ENCODE measurements at places on chromosomes 3 and 15. TPM values are rescaled to one million over a fixed set of nuclear protein-coding genes. Genes with fewer than 3 reads are reported as not detected.
A peak's percentile ranks its signal among the peaks of the same experiment; 100 is the strongest.

Gene PPP1R14D
- total RNA-seq = not detected

Gene CPB1
- not detected for total RNA-seq

Gene MCF2L2
- 6.4 TPM for total RNA-seq

DNA sequence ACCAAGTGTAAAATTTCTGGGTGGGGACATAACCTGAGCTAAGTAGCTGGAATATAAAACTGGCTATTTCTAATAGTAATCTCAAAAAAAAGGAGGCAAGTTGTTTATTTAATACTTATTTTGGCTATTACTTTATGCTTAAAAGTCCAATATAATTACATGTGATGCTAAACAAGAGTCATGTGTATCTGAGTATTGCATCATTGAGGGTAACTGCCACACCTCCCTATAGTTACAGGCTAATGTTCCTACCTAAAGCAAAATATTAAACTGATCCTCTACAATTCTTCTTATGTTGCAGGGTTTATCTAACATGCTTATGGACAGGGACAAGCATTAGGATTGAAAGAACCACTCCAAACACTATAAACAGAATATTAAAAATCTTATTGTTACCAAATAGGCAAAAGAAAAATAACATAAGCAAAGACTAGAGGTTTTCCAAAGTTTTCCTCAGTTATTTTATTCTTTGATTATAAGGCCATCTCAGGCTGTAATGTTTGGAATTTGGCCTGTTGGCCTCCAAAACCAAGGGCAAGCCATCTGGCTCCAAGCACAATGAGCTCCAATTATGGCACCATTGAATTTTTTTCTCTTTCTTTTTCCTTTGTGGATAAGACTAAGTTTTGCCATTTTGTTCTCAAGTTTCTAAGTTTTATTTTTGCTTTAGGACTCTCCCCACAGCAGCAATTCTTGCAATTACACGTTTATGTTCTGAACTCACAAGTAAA, 75.8 kb upstream of the ABI3BP start:
- no peak overlapping the region for H3K27ac ChIP-seq
- no peaks in the 10 kb centered on the region for H3K27me3 ChIP-seq
- no peaks in the 10 kb centered on the region for H3K36me3 ChIP-seq
- no peak for DNase-seq
- no peaks in the 10 kb centered on the region for H3K4me1 ChIP-seq

GRCh38 chr3:72432246-72432645, 416.0 kb downstream of the SHQ1 start:
- H3K27ac ChIP-seq = no peak overlapping the region
- no peaks in the 10 kb centered on the region for H3K27me3 ChIP-seq
- no peak for DNase-seq

GRCh38 chr3:136664771-136665170, 87.4 kb downstream of the STAG1 start:
- H3K27me3 ChIP-seq = no peaks in the 10 kb centered on the region
- H3K4me3 ChIP-seq = no peak overlapping the region
- no peaks in the 10 kb centered on the region for H3K36me3 ChIP-seq

GRCh38 chr15:40155270-40155910, 5.5 kb upstream of the BUB1B start:
- H3K27ac ChIP-seq = no peak overlapping the region
- H3K4me3 ChIP-seq = peak overlapping the region; percentile 62
- H3K4me1 ChIP-seq = peaks cover 15% of the 10 kb centered on the region

DNA sequence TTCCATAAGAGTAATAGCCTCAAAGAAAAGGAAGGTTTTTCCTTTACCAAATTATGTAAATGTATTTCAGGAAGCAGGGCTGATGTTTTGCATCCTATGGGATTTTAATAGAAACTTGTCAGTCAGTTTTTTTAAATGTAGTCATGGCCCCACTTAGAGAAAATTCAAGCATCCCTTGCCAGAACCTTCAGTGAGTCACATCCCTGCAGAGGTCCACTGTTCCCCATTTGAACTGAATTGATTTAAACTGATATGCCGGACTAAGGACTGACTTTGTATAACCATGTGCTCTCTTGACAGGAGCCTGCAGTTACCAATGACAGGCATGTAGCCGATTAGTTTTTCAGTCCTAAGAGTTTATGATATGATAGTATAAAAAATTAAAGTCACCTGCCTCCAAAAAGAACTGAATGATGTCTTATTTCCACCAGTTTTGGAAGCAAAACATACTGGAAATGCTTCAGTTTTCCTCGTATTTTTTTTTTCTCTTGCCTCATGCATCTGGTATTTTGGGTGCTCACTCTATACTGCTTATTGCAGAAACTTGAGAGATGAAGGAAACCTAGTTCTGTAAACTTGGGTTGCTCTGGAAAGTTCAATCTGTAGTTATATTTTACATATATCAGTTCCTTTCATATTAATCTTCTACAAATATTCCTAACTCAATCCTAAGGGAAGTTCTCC, 30.7 kb downstream of the LRTM1 start:
- peaks cover 8% of the 10 kb centered on the region for H3K36me3 ChIP-seq
- no peaks in the 10 kb centered on the region for H3K4me1 ChIP-seq
- H3K4me3 ChIP-seq = no peak overlapping the region
- DNase-seq = no peak
- no peaks in the 10 kb centered on the region for H3K27me3 ChIP-seq

- H3K36me3 ChIP-seq = peaks cover 6% of the 10 kb centered on the region
- no peak for DNase-seq
- H3K4me3 ChIP-seq = no peak overlapping the region
- H3K4me1 ChIP-seq = peaks cover 2% of the 10 kb centered on the region
- no peaks in the 10 kb centered on the region for H3K27me3 ChIP-seq
- no peak overlapping the region for H3K27ac ChIP-seq
Observed at GRCh38 chr3:78804251-78805037, 963.4 kb downstream of the ROBO1 start.

GRCh38 chr3:133663569-133664313, 2.0 kb upstream of the TOPBP1 start:
- H3K36me3 ChIP-seq = peaks cover 12% of the 10 kb centered on the region
- no peaks in the 10 kb centered on the region for H3K4me1 ChIP-seq
- H3K27me3 ChIP-seq = no peaks in the 10 kb centered on the region
- DNase-seq = peak; percentile 57
- H3K4me3 ChIP-seq = peak overlapping the region; percentile 2

DNA sequence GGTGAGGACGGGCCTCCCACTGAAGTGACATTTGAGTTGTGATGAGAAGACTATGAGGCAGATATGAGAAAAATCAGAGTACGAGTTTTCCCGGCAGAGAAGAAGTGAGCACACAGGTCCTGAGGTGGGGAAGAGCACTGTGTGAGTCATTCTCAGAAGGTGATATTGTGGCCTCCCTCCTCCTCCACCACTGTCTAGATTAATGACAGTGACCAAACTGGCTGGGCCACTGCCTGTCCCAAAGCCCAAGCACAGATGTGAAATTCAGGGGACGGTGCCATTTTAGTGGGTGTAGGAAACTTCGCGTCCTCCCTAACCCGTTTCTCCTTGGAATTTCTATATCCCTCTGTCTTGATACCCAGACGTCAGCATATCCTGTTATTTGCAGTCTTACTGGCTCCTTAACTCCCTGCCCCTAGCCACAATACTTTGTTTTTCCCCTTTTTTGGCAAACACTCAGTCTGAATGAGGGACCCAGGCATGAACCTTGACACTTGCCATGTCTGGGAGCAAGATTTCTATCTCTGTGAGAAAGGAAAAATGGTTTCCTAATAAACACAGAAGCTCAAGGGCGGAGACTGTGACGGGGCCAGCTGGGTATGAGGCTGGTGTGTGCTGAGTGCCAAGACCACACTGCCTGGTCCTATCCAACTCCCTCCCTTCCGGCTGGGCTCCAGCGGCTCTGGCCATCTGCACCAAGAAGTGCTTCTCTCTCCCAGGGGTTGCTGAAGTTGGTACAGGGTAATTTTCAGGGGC, 15.2 kb downstream of the PRICKLE2 start:
- H3K4me3 ChIP-seq = no peak overlapping the region
- no peaks in the 10 kb centered on the region for H3K27me3 ChIP-seq
- DNase-seq = no peak
- no peaks in the 10 kb centered on the region for H3K4me1 ChIP-seq
- no peak overlapping the region for H3K27ac ChIP-seq
- no peaks in the 10 kb centered on the region for H3K36me3 ChIP-seq

- no peaks in the 10 kb centered on the region for H3K4me1 ChIP-seq
- no peak overlapping the region for H3K4me3 ChIP-seq
- DNase-seq = no peak
- H3K27ac ChIP-seq = no peak overlapping the region
- H3K36me3 ChIP-seq = peaks cover 16% of the 10 kb centered on the region
- no peaks in the 10 kb centered on the region for H3K27me3 ChIP-seq
Observed at GRCh38 chr3:197103766-197104165, 74.1 kb upstream of the MELTF start.

- H3K27ac ChIP-seq = no peak overlapping the region
- H3K36me3 ChIP-seq = no peaks in the 10 kb centered on the region
- H3K4me3 ChIP-seq = no peak overlapping the region
- no peaks in the 10 kb centered on the region for H3K27me3 ChIP-seq
Observed at GRCh38 chr3:169354774-169355501, 308.6 kb downstream of the MECOM start.
